ENCODE measurements at places on chromosomes 5 and 9. TPM values are rescaled to one million over a fixed set of nuclear protein-coding genes. Genes with fewer than 3 reads are reported as not detected.

C1QTNF3 gene
- total RNA-seq = 0.92 TPM

QRFP gene
- total RNA-seq = not detected

RETREG1 gene
- 11.4 TPM for total RNA-seq

MRPL50 gene
- 17.4 TPM for total RNA-seq

MYMK gene
- not detected for total RNA-seq

RGS3 gene
- total RNA-seq = 116 TPM
